ENCODE measurements at places on chromosomes 5 and 9.

DNA sequence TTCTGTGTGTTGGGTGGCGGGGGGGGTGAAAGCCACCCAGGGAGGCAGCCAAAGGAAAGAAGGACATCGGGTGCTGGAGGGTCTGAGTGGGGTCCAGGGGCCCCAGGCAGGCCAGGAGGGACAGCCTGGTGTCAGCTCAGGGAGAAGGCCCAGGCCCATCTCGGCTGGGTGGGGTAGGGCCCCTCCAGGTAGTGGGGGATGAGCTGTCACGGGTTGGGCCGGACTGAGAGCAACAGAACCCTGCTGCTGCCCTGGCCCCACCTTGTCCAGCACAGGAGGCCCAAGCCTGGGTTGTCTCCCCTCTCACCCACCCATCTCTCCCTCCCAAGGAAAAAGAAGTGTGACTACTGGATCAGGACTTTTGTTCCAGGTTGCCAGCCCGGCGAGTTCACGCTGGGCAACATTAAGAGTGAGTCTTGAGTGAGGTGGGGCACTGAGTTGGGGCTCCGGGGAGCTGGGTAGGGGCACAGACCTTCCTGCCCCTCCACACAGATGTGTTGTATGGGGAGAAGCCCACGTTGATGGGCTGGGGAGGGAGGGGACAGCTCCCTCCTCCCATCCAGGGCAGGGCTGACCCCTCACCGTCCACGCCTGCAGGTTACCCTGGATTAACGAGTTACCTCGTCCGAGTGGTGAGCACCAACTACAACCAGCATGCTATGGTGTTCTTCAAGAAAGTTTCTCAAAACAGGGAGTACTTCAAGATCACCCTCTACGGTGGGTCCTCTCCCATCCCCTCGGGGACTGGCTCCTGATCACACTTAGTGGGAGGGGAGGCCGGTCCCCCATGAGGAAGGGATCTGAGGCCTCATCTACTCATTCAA lies 2.3 kb downstream of the LCN2 start:
- DNase-seq, result no peak

- no peak for DNase-seq
Observed at GRCh38 chr9:35798658-35799374, 7.4 kb downstream of the NPR2 start.

DNA sequence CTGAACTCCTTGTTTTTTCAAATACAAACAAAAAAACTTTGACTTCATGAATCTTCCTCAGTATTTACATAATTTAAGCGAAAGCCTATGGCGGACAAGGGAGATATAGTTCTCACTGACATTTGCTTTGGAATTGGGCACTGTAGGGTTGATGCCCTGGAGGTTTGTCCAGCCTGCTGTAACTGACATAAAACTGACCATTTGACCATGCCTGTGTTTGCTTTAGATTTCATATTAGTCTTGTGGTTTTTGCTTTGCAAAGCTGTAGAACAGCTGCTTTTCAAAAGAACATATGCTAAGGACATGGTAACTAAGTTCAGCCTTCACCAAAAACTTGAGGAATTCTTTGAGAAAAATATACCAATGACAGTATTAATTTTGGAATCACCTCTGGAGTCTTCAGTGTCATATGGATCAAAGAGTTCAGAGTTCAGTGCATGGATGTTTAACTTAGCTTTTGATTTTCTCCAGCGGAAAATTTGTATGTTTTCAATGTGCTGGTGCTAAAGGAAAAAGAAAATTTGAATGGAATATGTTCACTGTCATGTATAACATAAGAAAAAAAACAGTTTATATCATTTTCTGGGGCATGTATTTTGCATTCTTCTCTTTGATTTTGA lies 1013.1 kb downstream of the NR2F1-AS1 start:
- DNase-seq, result no peak

DNA sequence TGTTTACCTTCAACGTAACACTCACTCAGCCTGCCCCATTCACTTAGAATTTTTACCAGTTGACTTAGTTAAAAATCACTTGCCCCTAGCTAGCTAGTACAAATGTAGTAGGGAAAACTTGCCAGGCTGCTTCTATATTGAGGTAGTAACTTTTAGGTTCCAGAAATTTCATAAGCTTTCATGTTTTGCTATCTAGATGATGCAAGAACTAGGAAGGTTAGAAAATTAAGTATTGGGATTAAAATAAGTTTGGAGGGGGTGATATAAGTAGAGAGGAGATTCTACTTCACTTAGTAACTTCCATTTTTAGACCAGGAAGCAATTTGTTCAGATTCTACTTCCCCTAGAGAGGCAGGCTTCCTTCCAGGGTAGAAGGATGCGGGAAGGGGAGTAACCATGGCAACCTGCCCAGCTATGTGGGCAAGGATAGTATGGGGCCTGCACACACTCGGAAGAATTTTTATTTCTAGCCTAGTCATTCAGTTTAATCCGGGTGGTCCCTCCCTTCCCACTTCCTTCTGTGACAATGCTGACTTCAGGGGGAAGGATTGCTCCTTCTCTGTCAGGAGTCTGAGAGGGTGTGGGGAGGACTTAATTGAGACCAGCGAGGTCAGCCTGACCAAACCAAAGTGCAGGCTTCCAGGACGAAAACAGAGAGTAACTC lies 4.2 kb downstream of the DAB2 start:
- DNase-seq, result no peak

- DNase-seq, result no peak
Observed at GRCh38 chr9:108517651-108518365, 338.0 kb downstream of the ACTL7B start.

- DNase-seq, result no peak
Observed at GRCh38 chr5:109199289-109199688, 210.5 kb downstream of the PJA2 start.

- no peak for DNase-seq
Observed at GRCh38 chr9:36993933-36994764, 39.9 kb downstream of the PAX5 start.

DNA sequence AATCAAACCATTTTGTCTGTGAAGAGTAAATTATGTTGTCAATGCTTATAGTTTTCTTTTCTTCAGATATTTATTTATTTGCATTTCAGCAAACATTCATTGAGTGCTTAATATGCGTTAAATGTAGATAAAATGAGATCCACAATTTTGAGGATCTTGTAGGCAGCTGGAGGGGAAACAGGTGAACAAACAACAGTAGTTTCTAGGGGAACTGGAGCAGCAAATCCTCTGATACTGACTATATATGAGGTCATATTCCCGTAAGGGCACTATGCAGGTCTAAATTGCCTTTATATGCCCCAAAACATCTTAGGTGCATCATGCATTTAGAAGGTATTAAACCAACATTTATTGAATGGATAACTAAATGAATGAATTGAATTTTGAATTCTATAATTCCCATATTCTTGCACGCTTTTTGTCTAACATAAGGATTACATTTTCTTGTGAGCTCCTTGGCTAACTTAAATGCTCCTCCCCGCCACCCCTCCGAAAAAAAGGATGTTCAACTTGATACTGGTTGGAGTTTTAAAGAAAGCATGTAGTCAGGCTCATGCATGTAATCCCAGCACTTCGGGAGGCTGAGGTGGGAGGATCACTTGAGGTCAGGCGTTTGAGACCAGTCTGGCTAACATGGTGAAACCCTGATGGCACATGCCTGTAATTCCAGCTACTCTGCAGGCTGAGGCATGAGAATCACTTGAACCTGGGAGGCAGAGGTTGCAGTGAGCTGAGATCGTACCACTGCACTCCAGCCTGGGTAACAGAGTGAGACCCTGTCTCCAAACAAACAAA lies 299.8 kb downstream of the TMEM38B start:
- DNase-seq, result no peak

DNA sequence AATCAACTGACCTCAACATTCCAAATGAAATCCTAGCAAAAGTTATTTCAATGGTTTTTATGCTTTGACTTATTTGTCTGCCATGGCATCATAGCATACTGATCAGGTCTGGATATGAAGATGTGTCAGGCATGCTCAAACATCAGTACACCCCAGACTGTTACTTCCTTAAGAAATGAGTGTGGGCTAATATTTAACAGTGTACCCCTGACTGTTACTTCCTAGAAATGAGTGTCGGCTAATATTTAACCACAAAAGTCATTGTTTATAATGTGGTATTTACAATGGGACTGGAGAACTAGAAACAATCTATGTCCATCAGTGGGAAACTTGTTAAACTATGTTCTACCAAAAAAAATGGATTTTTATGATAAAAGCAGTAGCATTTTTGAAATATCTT lies 38.1 kb upstream of the HNRNPA0 start:
- no peak for DNase-seq

GRCh38 chr5:172856336-172856735 lies 22.3 kb downstream of the ERGIC1 start:
- no peak for DNase-seq

DNA sequence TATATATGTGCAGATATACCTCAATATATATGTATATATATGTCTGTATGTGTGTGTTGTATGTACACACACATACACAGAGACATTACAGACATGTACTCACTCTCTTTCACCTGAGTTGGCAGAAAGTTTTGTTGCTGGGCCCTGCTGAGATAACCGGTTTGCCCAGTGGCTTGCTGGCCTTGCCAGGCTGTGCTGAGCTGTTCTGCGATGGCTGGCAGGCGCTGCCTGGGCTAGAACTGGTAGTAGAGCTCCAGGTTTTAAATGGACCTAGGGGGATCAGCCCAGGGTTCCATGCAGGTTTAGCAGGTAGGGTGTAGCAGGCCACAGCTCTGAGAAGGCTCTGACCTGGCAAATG lies 394.3 kb downstream of the GADD45G start:
- no peak for DNase-seq

GRCh38 chr5:73625944-73626811 lies at the start of gene ARHGEF28:
Gene ARHGEF28 (plus strand): TSS chr5:73626196. CDS start chr5:73684852, 58,656 bp downstream.
- DNase-seq, result no peak

GRCh38 chr9:113543982-113544303 lies 80.4 kb downstream of the RGS3 start:
- no peak for DNase-seq

DNA sequence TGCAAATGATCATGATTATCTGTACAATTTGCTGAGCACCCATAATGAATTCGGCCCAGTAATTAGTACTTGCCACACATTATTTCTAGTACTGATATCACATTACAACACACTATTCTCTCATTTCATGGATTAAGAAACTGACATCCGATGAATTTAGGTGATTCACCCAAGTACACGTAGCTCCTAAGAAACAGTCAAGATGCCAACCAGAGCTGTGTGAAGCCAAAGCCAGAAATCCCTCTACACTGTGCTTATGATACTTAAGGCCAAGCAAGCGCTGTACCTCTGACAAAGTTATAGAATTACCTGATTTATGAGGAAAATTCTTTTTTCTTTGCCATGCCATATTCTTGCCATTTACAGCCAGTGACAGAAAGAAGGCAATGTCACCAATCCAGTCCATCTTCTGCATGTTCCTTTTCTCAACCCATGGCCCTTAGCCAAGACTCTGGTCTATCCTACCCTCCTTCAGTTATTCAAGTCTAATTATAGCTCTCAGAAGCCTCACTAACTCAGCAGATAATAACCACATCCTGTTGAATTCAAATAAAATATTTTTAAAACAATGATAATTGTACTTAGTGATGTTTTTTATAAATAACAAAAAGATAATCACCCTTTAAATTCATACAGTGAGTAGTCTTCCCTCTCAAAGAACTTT lies 74.3 kb upstream of the PTGER4 start:
- no peak for DNase-seq

DNA sequence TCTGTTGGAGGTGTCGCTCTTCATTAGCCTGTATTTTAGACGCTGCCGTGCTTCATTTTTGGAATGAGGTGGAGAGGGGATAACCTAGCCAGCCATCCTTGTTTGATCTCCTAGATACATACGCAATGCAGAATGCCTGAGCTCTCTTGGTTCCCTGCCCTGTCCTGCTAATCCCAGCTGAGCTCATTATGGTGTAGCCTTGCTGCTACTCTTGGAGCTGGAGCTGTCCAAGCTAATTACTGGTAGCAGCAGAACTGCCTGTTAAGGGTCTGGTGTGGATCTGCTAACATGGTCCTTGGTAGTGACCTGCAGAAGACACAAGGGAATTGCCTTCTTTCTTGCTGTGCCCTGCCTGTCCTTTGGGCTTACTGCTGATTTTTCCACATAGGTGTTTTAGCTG lies 207.9 kb downstream of the CNTLN start:
- no peak for DNase-seq

GRCh38 chr9:100072805-100073204 lies 26.0 kb downstream of the ERP44 start:
- DNase-seq, result no peak

DNA sequence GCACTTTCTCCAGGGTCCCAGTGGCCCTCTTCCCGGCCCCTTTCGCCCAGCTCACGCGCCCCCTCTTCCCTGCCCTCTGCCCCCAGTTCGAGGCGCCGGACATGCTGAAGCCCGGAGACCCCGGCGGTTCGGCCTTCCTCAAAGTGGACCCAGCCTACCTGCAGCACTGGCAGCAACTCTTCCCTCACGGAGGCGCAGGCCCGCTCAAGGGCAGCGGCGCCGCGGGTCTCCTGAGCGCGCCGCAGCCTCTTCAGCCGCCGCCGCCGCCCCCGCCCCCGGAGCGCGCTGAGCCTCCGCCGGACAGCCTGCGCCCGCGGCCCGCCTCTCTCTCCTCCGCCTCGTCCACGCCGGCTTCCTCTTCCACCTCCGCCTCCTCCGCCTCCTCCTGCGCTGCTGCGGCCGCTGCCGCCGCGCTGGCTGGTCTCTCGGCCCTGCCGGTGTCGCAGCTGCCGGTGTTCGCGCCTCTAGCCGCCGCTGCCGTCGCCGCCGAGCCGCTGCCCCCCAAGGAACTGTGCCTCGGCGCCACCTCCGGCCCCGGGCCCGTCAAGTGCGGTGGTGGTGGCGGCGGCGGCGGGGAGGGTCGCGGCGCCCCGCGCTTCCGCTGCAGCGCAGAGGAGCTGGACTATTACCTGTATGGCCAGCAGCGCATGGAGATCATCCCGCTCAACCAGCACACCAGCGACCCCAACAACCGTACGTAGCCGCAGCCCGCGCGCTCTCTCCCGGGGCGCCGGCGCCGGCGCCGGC lies 1.0 kb downstream of the PRDM6 start:
- DNase-seq, result no peak

DNA sequence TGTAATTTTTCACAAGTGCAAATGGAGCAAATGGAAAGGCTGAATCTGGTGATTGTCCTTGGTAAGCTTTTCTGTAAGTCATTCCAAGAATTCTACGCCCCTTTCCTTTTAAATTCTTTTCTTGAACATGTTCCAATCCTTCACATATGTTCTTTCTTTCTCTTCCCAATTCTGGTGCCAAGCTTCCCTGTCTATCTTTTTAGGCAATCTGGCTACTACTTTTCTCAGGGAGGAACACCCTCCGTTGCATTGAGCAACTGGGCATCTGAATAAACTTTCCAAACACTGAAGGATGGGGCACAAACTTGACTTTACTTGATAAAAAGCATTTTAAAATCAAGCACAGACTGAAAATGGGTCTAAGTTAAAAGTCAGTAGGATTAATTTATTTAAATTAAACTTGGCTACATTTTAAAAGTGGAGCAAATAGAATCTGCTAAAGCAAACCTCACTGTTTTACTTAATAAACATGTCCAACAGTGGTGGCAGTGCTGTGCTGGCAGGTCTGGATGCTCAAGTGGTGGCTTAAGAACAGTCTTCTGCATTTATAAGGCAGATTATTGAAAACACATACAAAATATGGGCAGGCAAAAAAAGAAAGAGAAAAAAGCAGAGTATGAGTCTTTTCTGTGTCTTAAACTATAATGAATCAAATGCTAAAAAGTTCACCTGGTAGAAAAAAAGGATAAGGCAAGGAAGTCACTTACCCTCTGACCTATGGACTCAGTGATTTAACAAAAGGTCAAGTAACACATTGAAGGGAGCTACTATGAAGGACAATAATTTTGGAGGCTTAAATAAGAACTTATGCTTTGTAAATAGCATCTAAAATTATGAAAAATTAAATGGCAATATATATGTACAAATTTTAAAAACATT lies 5.4 kb downstream of the ELL2 start:
- DNase-seq, result no peak

Data from activated T-cell treated with anti-CD3 and anti-CD28 coated beads for 4 hours (primary cell).